ENCODE measurements at places on chromosomes 7 and 10.

- no peak for DNase-seq
These were observed 90.0 kb downstream of the GSAP start for GRCh38 chr7:77326131-77326530.

GRCh38 chr7:42151309-42151708 lies 85.7 kb downstream of the GLI3 start:
- DNase-seq: no peak

DNA sequence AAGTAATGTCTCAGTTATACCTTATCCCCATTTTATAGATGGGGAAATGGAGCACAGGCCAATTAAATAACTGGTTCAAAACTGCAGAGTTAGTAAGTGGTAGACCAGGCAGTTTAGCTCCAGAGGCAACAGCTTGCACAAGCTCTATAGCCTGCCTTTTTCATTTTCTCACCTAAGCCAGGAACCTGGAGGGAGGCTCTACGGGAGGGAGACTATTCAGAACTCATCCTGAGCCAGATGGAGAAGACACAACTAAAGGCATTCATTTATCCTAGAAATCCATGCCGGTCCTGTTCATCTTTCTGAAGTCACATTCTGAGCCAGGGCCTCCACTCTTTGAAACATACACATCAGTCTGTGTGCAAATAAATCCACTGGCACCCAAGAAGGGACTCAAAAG lies 103.2 kb downstream of the CALN1 start:
- DNase-seq: no peak

DNA sequence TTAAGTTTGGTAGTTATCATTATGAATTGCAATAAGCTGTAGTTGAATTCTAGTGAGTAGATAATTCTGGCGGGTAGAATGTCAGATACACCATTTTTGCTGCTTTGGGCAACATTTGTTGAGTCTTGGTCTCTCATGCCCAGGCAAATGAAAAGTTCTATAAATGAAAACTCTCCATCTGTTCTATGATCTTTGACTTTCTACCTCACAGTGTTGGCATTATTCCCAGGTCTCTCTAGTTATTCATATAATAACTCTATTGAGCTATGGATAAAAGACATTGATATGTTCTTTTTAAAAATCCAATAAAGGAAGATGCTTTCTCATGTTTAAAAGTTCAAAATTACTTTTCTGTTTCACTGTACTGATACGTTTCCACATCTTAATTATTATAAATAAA lies 415.3 kb upstream of the SEMA3D start:
- DNase-seq: no peak

DNA sequence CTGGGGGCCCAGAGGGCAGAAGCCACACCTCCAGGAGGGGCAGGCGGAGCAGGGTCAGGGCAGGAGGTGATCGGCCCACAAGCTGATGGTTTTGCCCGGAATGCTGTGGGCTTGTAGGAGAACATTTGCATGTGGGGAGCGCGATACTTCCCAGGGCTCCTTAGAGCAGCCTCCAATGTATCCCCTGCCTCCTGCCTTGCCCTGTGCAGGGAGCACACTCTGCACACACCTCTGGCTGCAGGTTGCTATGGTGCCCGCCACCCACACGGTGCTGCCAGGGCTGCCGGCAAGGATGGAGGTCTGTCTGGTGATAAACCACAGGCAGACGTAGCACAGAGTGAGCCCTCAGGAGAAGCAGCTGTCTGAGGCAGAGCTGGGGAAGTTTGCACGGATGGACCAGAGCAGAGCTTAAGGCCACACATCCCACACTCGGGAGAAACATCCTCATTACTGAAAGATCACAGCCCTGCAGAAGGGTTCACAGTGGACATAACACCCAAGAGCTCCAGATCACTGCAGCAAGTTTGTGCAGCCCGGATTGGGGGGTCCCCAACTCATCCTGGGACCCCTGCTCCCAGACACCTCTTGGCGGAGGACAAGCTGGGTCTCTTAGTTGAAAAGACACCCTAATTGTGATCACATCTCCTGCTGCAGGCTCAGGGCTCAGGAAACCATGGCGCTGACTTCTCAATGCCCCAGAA lies 41.8 kb downstream of the VIPR2 start:
- DNase-seq: no peak

GRCh38 chr7:12719141-12719919 lies 31.9 kb downstream of the ARL4A start:
- no peak for DNase-seq

GRCh38 chr7:134772401-134772800 lies 7.0 kb upstream of the CALD1 start:
- no peak for DNase-seq

- no peak for DNase-seq
These were observed 74.4 kb upstream of the EFCAB10 start for GRCh38 chr7:105655500-105656380.

DNA sequence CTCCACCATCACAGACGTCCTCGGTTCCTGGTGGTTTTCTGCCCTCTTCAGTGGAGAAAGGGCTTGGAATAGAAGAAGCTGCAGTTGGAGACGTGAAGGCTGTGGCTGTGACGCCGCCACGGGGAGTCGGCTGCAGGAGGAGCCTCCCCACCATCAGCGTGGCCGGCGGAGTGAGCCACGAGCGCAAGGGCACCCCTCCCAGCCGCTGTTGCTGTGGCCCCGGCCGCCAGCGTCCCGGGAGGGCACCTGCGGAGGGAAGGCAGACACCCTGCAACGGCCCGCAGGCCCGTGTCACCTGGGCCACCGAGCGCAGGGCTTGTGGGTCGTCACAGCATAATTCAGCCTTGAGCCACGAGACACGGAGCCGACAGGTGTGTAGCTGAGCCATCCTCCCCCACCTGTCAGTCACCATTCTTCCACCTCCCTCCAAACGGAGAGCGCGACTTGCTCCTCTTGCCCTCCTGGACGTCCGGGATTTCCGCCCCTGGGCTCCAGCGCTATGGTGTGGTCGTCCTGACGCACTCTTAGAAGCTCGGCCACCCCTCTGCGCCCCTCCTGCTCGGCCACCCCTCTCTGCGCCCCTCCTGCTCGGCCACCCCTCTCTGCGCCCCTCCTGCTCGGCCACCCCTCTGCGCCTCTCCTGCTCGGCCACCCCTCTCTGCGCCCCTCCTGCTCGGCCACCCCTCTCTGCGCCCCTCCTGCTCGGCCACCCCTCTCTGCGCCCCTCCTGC lies 102.7 kb downstream of the PTPRN2 start:
- no peak for DNase-seq

- DNase-seq: no peak
These were observed 223.8 kb downstream of the PRPF18 start for GRCh38 chr10:13810568-13810967.

DNA sequence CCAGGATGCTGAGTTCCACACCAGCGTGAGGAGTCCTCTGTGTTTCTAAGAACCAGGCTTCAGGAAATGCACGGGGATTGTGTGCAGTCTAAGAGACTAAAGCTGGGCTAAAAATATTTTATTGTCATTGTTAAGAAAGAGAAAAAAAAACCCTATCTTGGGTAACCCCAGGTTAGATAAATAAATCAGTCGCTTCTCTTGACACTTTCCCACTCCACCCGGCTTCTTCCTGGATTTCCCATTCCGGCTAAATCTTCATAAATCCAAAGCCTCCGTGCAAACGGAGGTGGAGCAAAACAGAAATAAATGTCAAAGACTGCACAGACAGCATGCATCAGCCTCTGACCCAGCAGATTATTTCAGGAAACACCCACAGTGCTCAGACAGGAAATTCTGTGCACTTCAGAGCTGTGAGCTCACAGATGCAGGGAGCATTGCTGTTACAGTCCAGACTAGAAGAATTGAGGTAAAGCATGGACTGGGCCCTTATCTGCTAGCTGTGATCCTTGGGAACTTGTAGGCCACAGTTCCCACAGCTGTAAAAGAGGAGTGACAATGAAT lies 44.8 kb upstream of the GRID1 start:
- DNase-seq: no peak

- DNase-seq: no peak
These were observed 22.9 kb upstream of the NANOS1 start for GRCh38 chr10:119006451-119007210.

DNA sequence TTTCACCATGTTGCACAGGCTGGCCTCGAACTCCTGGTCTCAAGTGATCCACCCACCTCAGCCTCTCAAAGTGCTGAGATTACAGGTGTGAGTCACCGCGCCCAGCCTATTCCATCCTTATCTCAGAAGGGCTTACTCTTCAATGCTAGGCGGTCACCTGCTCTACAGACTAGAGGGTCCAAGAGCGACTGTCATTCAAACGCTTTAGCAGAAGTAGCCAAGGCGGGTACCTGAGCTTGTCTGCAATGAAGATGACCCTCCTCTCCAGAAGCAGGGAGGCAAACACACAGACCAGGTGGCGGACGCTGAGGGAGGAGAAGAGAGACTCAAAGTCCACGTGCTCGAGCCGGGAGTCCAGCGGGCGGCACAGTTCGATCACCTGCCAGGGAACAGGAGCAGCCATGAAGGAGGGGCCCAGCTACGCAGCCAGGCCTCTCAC lies 65.1 kb upstream of the MKRN1 start:
- no peak for DNase-seq

DNA sequence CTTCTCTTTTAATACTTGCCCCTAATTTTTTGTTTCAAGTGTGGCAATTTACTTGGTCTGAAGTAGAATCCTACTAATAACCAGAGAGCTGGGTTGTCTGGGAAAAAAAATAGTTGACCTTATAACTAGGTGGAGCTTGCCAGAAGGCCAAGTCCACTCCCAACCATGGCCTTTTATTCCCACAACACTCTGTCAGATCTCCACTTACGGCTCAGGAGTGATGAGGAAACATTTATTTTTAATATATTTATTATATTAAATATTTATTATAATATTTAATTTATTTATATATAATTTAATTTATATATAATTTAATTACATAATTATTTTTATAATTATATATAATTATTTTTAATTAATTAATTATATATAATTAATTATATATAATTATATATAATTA lies 58.8 kb downstream of the TSPAN12 start:
- no peak for DNase-seq

DNA sequence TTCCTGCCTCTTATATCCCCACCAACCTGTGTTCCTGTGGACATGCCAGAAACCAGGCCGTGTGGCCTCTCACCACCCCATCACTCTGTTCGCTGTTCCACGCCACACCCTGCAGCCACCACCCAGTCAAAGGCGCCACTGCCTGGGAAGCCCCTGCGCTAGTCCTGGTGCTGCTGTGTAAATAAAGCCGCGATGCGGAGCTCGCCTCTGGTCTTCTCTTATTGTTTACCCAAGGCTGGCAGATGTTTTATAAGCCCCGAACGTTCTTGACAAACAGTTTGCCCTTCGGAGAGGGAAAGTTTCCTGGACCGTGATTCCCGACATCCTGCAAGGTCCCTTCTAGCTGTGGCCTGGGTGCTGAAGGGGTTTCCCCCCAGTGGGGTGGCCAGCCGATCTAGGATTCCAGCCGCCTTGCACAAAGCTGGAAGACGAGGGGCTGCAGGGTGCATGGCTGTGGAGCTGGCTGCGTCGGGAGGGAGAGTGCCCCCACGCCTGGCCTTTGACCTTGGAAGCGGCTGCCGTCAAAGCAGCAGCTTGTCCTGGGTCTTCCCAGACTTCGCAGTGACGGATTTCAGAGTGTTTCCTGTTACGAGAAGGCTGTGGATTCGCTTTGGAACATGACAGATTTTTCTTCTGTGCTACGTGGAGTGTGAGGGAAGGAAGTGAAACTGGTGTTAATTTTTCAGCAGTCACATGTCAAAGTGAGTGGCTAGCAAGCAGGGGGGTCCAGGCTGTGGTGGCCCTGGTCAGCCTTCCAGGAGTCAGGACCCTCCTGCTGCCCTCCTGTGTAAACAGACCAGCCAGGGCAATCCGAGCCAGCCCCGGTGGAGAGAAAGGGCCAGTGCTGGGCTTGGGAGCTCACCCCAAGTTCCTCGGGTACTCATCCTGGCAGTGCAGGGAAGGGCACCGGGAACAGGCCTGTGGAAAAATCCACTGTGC lies 61.6 kb downstream of the LHPP start:
- DNase-seq: no peak

DNA sequence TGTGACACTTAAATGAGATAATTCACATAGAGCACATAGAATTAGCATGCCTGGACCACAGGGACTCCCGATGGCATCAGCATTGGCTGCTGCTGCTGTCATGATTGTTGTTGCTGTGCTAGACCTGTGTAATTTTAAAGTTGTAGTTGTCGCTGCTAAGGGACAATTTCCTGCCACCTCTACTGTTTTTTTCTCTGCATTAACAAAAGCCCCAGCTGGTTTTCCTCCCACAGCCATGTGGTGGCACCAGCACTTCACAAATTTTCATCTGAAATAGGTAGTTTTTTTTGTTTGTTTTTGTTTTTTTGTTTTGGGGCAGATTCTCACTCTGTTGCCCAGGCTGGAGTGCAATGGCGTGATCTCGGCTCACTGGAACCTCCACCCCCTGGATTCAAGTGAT lies 25.4 kb upstream of the PRXL2A start:
- DNase-seq: no peak

DNA sequence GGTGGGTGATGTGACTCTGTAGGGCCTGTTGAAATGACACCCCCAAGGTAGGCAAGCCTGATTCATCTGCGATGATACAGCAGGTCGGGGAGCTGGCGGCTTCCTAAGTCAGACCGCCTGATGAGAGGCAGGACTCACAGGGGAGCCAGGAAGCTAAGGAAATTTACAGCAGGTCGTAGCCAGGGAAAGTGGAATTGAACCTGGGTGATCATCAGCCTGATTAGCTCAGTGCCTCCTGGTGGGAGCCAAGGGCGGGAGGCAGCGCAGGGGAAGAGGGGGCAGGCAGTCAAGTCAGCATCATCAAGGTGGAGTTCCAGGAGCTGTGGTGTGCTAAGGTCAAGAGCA lies 18.5 kb upstream of the TRIM56 start:
- DNase-seq: no peak

GRCh38 chr7:93935102-93935501 lies 13.6 kb downstream of the GNG11 start:
- no peak for DNase-seq

DNA sequence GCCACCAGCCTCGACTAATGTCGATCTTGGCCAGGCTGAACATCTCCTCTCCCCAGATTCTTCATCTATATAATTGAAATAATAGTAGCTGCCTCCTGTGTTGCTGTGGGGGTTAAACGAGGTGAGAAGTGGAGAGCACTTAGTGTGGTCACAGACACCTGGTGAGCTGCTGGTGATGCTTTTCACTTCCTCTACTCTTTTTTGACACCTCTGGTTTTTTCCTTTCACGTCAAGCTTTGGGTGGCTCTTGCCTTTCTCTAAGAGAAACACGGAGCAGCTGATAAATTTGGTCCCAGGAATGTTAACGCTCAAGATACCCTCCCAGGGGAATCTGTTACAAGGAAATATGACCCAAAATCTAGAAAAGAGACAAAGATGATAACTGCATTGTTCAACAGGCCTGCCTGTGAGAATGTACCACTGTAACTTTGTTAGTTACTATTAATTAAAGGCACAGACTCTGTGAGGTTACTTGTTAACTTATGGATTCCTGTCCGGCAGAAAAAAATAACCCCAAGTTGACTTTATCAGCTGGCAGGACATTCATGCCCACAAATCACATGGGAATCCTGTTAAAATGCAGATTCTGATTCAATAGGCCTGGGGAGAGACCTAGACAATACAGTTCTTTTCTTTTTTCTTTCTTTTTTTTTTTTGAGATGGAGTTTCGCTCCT lies 9.5 kb upstream of the NPFFR1 start:
- no peak for DNase-seq

Measured in stimulated activated CD8-positive, alpha-beta memory T cell treated with anti-CD3 and anti-CD28 coated beads, Interleukin-2, amount 100 ng/mL, for 48 hours (primary cell).